ENCODE measurements at places on chromosomes 6 and 20. TPM values are rescaled to one million over a fixed set of nuclear protein-coding genes. Genes with fewer than 3 reads are reported as not detected.
A peak's percentile ranks its signal among the peaks of the same experiment; 100 is the strongest.

GLP1R gene
- total RNA-seq: 1.9 TPM

- H3K4me3 ChIP-seq: peak overlapping the region; percentile 67
- no peaks in the 10 kb centered on the region for H3K27me3 ChIP-seq
- H3K4me1 ChIP-seq: peaks cover 23% of the 10 kb centered on the region
- H3K27ac ChIP-seq: peak overlapping the region; percentile 96
Measured at GRCh38 chr6:52992980-52993920, 1.8 kb downstream of the GSTA4 start.

DNA sequence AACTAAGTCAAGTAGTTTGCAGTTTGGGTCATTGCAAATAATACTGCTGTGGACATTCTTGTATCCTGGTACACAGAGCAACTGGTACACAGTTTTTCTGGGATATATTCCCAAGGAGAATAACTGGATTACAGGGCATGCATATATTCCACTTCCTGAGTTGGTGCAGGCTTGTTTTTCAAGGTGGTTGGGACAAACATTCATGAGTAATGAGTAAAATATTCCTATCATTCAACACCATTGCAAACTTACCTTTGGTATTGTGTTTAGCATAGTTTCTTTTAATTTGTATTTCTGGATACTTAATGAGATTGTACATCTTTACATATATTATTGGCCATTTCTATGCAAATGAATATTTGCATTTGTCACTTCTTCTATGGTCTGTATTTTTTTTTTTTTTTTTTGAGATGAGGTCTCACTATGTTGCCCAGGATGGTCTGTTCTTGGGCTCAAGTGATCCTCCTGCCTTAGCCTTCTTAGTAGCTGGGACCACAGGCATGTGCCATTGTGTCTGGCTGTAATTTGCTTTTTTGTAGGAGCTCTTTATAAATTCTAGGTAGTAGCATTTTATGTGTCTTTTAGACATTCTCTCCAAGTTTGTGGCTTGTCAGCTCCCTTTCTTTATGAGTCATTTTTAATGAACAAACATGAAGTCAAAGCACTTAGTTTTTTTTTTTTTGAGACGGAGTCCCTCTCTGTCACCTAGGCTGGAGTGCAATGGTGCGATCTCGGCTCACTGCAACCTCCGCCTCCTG lies 158.7 kb downstream of the SOX4 start:
- H3K4me1 ChIP-seq: no peaks in the 10 kb centered on the region
- no peaks in the 10 kb centered on the region for H3K36me3 ChIP-seq
- no peak overlapping the region for H3K4me3 ChIP-seq
- H3K27ac ChIP-seq: no peak overlapping the region

CHRNA4 gene
- total RNA-seq: not detected

DNA sequence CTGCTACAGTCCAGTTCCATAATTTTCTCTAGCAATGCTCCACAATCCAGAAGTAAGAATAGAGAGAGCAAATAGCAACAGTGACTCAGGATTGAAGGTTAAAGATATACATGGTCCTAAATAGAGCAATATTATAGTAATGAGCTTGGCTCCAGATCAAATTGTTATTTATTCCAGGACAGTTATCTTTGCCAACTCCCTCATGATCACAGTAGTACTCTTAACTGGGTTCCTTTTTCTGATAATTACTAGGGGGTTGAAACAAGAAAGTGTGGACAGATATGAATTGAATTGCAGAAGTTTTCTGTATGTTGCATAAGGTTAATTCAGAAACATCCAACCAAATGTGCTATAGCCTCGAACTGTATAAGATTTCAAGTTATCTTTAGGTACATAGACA lies 11.9 kb downstream of the FAM184A start:
- DNase-seq: no peak
- H3K27me3 ChIP-seq: no peaks in the 10 kb centered on the region
- H3K4me1 ChIP-seq: no peaks in the 10 kb centered on the region
- no peak overlapping the region for H3K27ac ChIP-seq

DNAAF9 gene
- total RNA-seq: 19.2 TPM

DNA sequence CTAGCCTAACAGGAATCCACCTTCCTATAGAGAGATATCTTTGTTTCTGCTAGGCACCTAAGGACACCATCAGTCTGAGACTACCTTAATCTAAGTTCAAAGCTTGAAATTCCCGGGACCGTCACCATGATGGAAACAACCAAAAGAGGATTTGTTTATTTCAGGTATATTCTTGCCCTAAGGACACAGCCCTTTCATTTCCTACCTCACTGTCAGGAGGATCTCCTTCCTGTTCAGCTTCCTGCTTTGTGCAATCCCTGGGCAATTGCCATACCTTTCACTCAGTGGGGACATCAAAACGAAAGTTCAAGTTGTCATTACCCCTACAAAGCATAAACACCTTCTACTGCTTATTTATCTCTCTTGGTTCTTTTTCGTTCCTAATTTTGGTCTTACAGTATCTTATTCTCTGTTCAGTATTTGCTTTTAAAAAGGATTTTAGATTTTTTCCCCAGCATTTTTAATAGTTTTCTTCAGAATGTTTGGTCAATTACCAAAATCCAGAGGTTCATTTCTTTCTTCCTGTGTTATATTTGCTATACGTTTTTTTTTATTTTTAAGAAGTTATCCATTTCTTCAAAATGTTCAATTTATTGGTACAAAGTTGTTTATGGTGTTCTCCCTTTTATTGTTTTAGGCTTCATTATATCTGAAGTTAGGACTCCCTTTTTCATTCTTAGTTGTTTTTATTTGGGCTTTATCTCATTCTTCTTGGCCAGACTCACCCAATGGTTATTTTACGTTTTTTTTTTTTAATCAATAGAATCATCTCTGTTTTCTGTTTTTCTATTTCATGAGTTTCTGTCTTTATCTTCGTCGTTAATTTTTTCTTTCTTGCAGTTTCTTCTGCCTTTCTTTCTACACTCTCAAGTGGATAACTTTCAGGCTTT lies 13.0 kb upstream of the TBPL1 start:
- DNase-seq: no peak
- no peak overlapping the region for H3K4me3 ChIP-seq
- H3K36me3 ChIP-seq: no peaks in the 10 kb centered on the region
- H3K27ac ChIP-seq: no peak overlapping the region

CAGE1 gene
- not detected for total RNA-seq

GRCh38 chr6:37456816-37457560 lies 24.0 kb downstream of the CMTR1 start:
- no peak overlapping the region for H3K4me3 ChIP-seq
- no peak for DNase-seq
- peaks cover 64% of the 10 kb centered on the region for H3K36me3 ChIP-seq

- no peak overlapping the region for H3K4me3 ChIP-seq
- no peak for DNase-seq
- no peaks in the 10 kb centered on the region for H3K36me3 ChIP-seq
Measured at GRCh38 chr20:56454754-56455153, 13.7 kb upstream of the RTF2 start.

GRCh38 chr6:170211404-170212025 lies 79.4 kb downstream of the DLL1 start:
- H3K27me3 ChIP-seq: no peaks in the 10 kb centered on the region
- H3K27ac ChIP-seq: no peak overlapping the region
- DNase-seq: peak; percentile 49
- H3K4me1 ChIP-seq: no peaks in the 10 kb centered on the region
- no peaks in the 10 kb centered on the region for H3K36me3 ChIP-seq

KCNS1 gene
- 0.33 TPM for total RNA-seq

ANKRD6 gene
- total RNA-seq: 9.2 TPM

- no peak for DNase-seq
- H3K4me1 ChIP-seq: peaks cover 35% of the 10 kb centered on the region
- peaks cover 16% of the 10 kb centered on the region for H3K36me3 ChIP-seq
- H3K27me3 ChIP-seq: no peaks in the 10 kb centered on the region
- no peak overlapping the region for H3K4me3 ChIP-seq
Measured at GRCh38 chr6:37279366-37280134, 21.6 kb upstream of the TMEM217 start.

SLC35A1 gene
- total RNA-seq: 10.3 TPM

DNMT3B gene
- total RNA-seq: 0.44 TPM

- no peak overlapping the region for H3K27ac ChIP-seq
- H3K27me3 ChIP-seq: no peaks in the 10 kb centered on the region
- no peaks in the 10 kb centered on the region for H3K4me1 ChIP-seq
- H3K4me3 ChIP-seq: no peak overlapping the region
- H3K36me3 ChIP-seq: no peaks in the 10 kb centered on the region
Measured at GRCh38 chr6:160883560-160883959, 108.0 kb upstream of the MAP3K4 start.

SIRPB2 gene
- total RNA-seq: 4.4 TPM

ZNF292 gene
- 19.0 TPM for total RNA-seq

- no peak overlapping the region for H3K27ac ChIP-seq
- no peaks in the 10 kb centered on the region for H3K27me3 ChIP-seq
- DNase-seq: no peak
- H3K4me1 ChIP-seq: no peaks in the 10 kb centered on the region
Measured at GRCh38 chr6:15800841-15801617, 138.2 kb upstream of the DTNBP1 start.

IP6K3 gene
- 29.9 TPM for total RNA-seq

- H3K36me3 ChIP-seq: no peaks in the 10 kb centered on the region
- DNase-seq: no peak
- H3K4me1 ChIP-seq: no peaks in the 10 kb centered on the region
- H3K27ac ChIP-seq: peak overlapping the region; percentile 63
- no peaks in the 10 kb centered on the region for H3K27me3 ChIP-seq
- H3K4me3 ChIP-seq: no peak overlapping the region
Measured at GRCh38 chr20:23180451-23180921, 94.4 kb upstream of the CD93 start.

PPP1R14C gene
- 130 TPM for total RNA-seq

DNA sequence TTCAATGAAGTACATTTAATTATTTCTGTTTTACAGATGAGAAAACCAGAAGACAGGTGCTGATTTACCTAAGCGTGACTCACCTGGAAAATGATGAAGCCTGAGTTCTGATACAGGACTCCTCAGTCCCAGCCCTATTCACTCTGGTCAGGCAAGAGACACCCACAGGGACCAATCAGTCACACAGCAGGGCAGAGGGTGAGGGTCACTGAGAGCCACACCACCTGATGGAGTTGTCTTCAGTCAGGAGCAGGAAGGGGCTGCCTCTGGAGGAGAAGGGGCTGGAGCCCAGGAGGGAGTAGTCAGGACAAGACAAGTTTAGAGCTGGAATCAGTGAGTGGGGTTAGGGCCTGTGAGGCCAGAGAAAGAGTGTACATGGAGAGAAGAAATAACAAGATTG lies 251.2 kb upstream of the MOCS1 start:
- no peak overlapping the region for H3K27ac ChIP-seq
- no peak overlapping the region for H3K4me3 ChIP-seq
- no peaks in the 10 kb centered on the region for H3K36me3 ChIP-seq
- H3K4me1 ChIP-seq: no peaks in the 10 kb centered on the region
- no peak for DNase-seq
- H3K27me3 ChIP-seq: no peaks in the 10 kb centered on the region

DNA sequence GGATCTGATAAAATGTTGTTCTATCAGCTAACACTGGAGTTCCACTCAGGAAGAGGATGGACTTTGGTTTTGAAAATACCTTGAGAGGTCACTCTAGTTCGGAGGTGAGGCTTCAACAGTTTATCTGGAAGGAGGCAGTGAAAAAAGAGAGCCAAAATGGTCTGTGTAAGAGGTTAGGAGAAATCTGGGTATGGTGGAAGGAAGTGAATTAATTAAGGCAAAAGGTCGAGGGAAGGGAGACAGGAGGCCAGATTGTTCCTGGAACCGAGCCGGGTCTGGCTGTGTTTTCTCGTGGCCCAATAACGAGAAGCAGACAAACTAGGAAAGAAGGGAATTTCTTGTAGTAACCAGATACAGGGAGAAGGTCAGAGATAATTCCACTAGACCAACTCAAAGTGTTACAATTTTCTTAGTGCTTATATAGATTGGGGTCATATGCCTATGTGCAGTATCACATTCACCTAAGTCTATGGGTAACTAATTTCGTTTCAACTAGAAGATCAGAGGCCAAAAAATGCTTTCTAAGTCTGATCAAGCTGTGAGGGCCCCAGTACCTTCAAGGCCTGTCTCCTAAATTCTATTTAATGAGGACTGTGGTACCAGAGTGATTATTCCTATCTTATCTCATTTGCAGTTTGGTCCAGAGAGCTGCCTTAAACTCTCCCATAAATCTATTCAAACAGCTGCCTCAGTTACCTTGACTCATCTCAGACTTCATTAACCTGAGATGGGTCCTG lies 96.0 kb upstream of the SNX9 start:
- DNase-seq: peak; percentile 70
- no peaks in the 10 kb centered on the region for H3K27me3 ChIP-seq
- no peak overlapping the region for H3K4me3 ChIP-seq
- no peaks in the 10 kb centered on the region for H3K4me1 ChIP-seq
- peak overlapping the region; percentile 46 for H3K27ac ChIP-seq
- H3K36me3 ChIP-seq: no peaks in the 10 kb centered on the region

SLC17A9 gene
- 1.8 TPM for total RNA-seq

- no peak overlapping the region for H3K4me3 ChIP-seq
- H3K27me3 ChIP-seq: no peaks in the 10 kb centered on the region
- peak; percentile 44 for DNase-seq
- H3K36me3 ChIP-seq: no peaks in the 10 kb centered on the region
- no peaks in the 10 kb centered on the region for H3K4me1 ChIP-seq
Measured at GRCh38 chr20:44039741-44040140, 125.1 kb downstream of the TOX2 start.

- no peak for DNase-seq
- no peaks in the 10 kb centered on the region for H3K27me3 ChIP-seq
- H3K4me1 ChIP-seq: no peaks in the 10 kb centered on the region
- H3K36me3 ChIP-seq: no peaks in the 10 kb centered on the region
Measured at GRCh38 chr20:59424976-59425375, 124.6 kb downstream of the EDN3 start.
